Stimulated activated CD4-positive, alpha-beta T cell treated with anti-CD3 and anti-CD28 coated beads, TNF-alpha, amount 100 ng/mL, for 48 hours (primary cell): ENCODE measurements at places on chromosomes 4 and X.

DNA sequence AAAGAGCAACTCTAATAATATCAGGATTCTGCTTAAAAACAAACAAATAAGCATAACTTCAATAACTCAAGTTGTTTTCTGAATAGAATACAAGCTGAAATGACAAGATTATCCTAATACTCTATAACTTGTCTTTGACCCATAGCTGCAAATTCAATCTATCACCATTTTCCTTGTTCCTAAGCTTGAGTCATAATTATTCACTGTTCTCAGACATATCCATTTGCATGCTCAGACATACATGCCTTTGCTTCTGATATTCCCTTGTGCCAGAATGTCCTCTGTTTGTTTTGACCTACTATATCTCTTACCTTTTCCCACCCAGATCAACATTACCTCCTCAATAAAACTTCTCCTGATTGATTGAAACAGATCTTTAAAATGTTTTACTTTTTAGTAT is 109.7 kb downstream of the SNCA start:
- no peak for DNase-seq

DNA sequence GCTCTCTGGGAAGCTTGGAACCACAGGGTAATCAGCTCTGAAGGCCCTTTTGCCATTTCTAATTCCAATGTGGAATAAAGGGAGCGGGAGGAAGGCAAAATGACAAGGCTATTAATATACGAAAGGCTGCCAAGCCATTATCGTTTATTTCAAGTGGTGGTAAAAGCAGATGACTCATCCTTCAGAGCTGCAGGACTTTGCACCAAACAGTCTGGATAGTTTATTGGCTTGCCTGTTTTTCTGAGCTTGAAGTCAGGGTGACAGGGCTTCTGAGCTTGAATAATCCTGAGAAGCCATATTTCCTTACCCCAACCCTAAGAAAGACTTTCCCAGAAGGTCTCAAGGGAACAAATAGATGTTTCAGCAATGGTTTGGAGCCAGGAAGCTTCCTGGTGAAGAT is 7.7 kb upstream of the GABRE start:
- no peak for DNase-seq

DNA sequence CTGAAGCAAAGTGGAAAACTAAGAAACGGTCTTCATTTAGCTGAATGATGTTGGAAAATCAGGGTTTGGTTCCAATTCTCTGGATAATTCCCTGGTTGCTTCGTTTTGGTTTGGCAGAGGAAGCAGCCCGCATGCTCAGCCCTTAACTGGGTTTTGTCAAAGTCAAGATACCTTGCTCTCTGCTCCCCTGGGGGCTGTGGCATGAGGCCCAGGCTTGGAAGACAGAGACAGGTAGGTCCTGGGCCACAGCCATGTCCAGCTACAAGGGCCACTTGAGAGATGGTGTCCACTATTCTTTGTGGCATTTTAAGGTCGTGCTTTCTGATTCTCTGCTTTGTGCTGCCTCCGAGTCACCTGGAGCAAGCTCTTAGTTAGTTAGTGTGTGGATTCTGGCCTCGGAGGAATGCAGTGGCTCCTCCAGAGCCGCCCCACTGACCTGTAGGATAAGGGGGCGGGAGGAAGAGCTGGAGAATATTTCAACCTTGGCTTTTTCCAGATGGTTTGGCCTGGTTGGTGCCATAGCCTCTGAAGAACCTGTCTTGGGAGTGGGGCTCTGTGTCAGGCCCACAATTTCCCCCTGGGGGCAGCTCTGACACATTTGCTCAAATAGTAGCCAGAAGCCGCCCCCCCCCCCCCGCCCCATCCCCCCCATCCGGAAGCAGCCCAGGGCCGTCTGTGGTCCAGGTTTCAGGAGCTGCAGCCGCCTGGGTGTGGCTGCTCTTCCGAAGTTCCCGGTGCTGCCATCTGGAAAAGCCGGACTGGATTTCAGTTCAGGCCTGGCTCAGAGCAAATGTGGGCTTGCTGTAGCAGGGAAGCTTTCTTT is 147.1 kb downstream of the NHS start:
- no peak for DNase-seq

GRCh38 chrX:69603566-69604194 is 12.2 kb upstream of the EDA start:
- no peak for DNase-seq

GRCh38 chrX:155535866-155536265 is 76.9 kb downstream of the TMLHE start:
- no peak for DNase-seq

DNA sequence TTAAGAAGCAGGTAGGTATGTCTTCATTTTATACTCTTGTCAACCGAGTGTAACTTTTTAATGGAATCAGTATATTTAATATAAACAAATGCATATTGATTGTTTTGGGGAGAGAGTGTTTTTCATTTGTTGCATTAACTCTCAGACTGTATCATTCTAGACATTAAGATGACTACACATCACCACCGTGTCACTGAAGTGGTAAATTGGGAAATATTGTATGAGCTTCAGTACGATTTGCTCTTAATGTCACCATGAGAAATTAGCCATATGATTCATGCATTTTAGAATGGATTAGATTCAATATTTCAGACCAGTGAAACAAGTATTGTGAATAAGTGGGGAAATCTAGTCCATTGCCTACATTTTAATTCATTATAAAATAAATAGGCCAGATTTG is 9.7 kb upstream of the MFAP3L start:
- no peak for DNase-seq

DNA sequence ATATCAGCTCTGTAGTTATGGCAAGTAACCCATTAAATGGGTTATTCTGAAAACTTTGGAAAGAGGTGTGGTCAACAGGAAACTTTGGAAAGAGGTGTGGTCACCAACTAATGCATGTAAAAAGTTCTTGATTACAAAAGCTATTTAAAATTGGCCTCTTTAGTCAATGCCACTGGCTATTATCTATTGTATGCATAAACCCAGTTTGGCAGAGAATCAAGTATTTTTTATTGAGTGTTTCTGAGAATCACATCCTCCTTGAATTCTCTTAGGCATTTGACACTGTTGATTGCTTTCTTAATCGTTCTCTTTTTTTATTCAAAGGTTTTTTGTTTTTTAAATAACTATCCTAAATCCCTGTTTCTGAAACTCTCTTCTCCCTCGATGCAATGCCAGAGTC is 7.5 kb downstream of the P2RY4 start:
- no peak for DNase-seq

DNA sequence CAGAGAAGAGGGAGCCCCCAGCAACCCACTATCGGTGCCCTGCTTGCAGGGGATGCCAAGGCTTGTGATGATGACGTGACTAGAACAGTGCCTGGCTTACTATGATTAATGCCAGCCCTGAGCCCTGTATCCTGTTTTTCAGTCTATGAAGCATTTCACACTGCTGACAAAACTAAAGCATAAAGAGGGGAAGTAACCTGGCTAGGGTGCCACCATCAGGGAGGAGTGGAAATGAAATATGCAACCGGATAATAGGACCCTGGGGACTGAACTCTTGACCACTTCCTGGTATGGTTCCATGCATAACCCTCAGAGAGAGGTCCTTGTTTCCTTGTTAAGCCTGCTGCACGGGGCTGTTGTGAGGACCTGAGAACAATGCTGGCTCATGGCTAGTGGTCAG is 50.3 kb downstream of the MED28 start:
- no peak for DNase-seq

GRCh38 chrX:115038406-115038805 is 21.0 kb upstream of the IL13RA2 start:
- no peak for DNase-seq

DNA sequence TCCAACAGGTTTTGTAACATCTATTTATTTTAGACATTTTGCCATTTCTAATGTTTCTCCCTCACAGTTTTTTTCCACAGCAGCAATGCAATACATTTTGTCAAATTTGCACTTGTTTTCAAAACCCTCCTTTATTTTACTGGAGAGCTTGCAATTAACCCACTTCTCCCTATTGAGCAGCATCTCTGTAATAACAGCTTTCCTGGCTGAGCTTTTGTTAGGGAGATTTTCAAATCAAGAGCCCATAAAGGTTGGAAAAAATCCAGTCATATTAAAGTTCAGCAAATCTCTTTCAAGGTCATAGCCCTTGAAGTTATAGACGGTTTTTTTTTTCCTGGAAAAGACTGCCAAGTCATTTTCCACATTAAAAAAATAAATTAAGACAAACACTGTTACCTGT is 450.6 kb upstream of the TENM3 start:
- no peak for DNase-seq

GRCh38 chr4:52989865-52990264 is 127.7 kb downstream of the RASL11B start:
- DNase-seq: no peak

- DNase-seq: no peak
Measured at GRCh38 chr4:137558951-137559350, 26.7 kb upstream of the PCDH18 start.

- DNase-seq: no peak
Measured at GRCh38 chr4:43251841-43252240, 359.3 kb downstream of the GRXCR1 start.

GRCh38 chr4:48905363-48906015 is 1.1 kb downstream of the OCIAD2 start:
- DNase-seq: no peak

GRCh38 chr4:122914292-122914904 is 8.0 kb downstream of the NUDT6 start:
- DNase-seq: no peak

GRCh38 chrX:55452833-55453124 is 852 bp downstream of the MAGEH1 start:
- DNase-seq: no peak

- DNase-seq: no peak
Measured at GRCh38 chrX:126580877-126581276, 28.3 kb upstream of the DCAF12L1 start.

DNA sequence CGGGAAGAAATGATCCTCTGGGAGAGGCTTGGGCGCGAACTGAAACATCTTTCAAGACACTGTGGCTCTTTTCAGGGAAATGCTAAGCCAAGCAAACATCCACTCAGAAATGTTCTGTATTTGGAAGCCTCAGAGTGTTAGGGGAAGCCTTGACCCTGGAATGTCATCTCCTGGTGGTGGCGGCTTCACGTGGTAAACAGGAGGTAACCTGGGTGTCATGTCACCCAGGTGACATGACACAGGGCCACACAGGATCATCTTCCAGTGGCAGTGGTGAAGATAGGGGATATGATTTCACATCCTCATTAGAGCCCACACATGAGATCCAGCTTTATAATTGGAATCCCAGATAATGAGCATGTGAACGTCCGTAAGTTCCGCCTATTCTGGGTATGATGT is 140.0 kb downstream of the TBL1X start:
- no peak for DNase-seq

- DNase-seq: no peak
Measured at GRCh38 chr4:100977274-100977673, 370.1 kb downstream of the PPP3CA start.

GRCh38 chr4:107792711-107793110 is 32.0 kb upstream of the SGMS2 start:
- DNase-seq: no peak

GRCh38 chrX:148784137-148784536 is 283.7 kb downstream of the AFF2 start:
- DNase-seq: no peak

- DNase-seq: no peak
Measured at GRCh38 chrX:3295731-3296130, 50.7 kb downstream of the MXRA5 start.

DNA sequence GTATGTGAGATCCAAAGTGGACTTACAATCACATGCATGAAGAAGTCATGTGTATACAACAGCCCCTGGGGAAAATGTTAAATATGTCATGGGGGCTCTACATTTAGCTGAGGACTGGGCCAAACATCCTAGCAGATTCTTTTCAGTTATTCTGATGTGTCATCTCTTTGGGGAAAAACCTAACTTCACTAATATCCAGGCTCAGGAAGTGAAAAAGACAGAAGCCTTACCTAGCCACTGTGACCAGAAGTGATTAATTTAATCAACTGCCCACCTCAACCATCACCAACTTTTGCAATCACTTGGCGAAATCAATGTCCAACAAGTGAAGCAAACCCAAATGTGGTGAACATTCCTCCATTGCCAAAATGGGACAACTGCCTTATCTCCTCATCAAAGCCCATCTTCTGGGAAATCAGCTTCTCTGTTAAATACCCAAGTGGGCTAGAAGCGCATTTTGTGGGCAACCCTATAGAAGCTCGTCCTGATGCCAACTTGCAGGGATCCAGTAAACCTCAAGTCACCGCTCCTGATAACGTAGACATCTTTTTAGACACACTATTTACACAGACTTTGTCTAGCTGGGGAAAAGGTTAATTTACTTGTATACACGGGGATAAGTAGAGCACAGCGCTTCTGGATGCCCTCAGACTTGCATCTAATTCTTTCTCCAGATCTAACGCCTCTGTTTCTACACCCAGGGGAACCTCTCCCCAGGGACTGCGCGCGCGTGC is 1.4 kb upstream of the HHIP start:
- no peak for DNase-seq

DNA sequence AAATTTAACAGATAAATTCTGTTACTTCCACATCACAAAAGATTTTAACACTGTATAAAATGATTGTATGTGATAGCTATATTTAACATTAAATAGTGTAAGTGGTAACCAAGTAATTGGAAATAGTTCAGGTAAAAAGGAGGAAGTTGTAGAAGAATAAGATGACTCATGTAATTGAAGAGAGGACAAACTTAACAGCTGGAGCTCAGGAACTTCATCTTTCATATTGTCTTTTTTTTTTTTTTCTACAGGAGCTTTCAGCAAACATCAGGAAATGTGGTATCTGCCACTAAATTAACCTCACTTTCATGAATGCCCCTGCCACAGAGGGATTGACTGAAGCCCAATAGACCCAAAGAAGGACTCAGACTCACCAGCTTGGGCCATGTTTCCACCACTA is 188.4 kb upstream of the VEGFC start:
- no peak for DNase-seq

- no peak for DNase-seq
Measured at GRCh38 chrX:443536-444210, 57.0 kb upstream of the PPP2R3B start.

DNA sequence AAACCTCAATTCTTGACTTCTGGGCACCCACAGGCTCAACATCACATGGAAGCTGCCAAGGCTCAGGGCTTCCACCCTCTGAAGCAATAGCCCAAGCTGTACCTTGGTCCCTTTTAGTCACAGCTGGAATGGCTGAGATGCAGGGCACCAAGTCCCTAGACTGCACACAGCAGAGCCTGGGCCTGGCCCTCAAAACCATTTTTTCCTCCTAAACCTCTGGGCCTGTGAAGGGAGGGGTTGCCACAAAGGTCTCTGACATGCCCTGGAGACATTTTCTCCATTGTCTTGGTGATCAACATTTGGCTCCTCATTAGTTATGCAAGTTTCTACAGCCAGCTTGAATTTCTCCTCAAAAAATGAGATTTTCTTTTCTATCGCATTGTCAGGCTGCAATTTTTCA is 382.7 kb upstream of the RASGEF1B start:
- no peak for DNase-seq
